ENCODE measurements at places on chromosomes 12 and 14.

- DNase-seq, result peak; percentile 34
Measured at GRCh38 chr12:108696111-108696995, 35.0 kb downstream of the CORO1C start.

DNA sequence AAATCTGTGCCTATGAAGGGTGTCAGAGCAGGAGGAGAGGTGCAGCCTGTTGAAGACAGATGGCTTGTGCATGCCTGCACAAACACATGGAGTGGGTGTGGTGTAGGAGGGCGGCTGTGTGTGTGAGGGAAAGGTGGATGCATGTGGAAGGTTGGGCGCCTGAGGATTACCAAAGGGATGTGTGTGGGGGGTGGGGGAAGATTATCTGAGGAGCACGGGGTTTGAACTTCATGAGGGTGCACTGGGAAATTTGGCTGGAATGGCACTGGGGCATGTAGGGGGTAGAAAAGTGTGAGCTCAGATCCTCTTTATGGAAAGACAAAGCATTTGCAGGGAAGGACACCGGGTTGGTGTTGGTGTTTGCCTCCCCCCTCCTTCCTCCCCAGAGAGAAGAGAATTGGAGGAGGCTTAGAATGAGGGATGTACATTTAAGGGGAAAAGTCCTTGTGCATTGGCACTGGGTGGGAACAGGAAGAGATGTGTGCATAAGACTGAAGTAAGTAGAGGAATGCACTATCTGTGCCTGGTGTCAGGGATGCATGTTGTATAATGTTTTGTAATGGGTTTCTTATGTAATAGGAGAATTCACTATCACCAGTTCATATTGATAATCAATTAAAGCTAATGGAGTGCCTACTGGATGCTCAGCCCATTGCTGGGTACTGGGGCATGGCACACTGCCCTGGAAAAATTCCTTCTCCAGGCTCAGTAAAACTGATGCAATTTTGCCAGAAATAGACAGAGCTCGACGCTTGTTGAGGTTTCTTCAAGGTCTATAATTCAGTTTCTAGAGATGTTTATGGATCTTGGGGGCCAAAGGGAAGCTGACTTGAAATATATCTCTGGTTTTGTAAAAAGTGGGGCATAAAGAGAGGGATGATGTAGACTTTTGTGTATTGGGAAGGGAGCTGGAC, 3.0 kb downstream of the NTF3 start:
- DNase-seq, result no peak

- peak; percentile 83 for DNase-seq
Measured at GRCh38 chr12:55188974-55189556, 31.8 kb upstream of the OR10A7 start.

- DNase-seq, result no peak
Measured at GRCh38 chr14:93128725-93129459, 13.2 kb upstream of the ITPK1 start.

DNA sequence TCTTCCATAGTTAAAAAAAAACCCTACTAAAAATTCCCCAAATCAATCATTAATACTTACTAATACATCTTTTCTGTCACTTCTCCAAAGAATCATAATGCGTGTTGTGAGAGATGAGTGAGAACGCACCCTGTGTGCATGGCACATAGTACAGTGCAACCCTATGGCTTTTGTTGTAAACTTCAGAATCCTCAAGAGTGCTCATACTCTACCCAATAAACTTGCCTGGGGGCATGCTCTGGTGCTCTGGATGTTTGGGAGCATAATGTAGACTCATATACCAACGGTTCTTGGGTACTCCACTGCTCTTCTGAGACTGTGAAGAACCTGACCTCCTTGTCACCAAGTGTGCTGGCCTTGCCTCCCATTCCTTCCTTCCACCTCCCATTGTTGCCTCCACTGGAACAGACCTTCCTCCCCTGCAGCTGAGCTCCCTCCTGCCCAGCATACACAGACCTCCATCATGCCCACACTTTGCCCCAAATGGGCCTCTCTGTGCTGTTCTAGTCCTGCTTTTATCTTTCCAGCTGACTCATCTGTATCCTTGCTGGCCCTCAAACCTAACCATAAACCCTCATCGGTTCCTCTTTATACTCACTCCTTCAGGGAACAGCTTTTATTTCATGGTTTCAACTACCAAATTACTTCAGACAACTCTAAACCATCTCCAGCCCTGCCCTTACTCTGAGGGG, 8.9 kb downstream of the DCP1B start:
- no peak for DNase-seq

- DNase-seq, result no peak
Measured at GRCh38 chr12:21725731-21726130, 48.8 kb downstream of the KCNJ8 start.

GRCh38 chr14:65321370-65321875, 91.1 kb upstream of the FUT8 start:
- DNase-seq, result no peak

DNA sequence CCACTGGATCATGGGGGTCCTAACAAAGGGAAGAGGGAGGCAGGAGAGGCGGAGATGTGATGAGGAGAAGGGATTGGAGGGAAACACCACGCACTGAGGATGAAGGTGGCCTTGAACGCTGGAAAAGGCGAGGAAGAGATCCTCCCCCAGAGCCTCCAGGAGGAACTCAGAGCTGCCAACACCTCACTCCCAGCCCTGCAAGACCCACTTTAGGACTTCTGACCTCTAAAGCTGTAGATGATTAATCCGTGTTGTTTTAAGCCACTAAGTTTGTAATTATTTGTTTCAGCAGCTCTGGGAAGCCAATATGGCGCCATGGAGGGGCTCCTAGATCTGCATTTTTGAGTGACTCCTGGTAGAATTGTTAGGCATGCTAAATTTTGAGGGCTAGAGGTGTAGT, 74.6 kb upstream of the CEP83 start:
- DNase-seq, result no peak

- no peak for DNase-seq
Measured at GRCh38 chr14:86787717-86788116, 1205.3 kb downstream of the GALC start.

All from RKO (cell line).